ENCODE measurements at places on chromosomes 1 and 21.
A peak's percentile ranks its signal among the peaks of the same experiment; 100 is the strongest.

DNA sequence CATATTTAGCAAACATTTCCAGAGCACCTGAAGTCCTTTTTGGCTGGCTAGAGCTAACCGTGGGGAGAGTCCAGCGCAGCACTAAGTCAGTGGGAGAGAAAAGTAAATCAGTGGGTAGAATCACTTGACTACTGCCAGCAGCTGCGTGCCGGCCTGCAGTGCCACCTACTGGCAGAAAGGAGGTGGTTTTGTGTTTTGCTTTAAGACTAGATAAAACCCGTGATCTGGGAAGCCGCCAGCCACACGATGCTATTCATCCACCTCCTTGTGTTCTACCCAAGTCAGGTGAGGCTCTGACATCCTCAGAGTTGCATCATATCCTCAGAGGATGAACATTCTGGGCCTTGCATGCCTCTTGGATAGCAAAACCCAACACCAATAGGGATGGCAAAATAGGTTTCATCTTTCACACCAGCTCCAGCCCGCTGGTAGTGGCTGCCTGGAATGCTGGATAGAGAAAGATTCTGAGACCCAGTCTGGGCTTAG is 14.1 kb upstream of the HEYL start:
- DNase-seq = peak; percentile 67

DNA sequence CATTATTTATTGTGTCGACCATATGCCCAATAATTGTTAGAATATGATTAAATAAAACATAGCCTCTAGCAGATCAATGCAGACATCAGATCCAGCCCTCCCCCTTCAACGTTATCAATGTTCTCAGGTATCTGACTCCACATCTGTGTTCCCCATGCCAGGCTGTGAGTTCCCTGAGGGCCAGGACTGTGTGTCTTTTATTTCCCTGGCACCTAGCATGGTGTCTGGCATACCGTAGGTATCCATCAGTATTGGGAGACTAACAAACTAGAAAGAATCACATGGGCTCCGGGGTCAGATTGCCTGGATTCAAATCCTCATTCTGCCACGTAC is 48.3 kb downstream of the SDC3 start:
- DNase-seq = no peak

- DNase-seq = no peak
Measured at GRCh38 chr1:184975208-184975870, 1.0 kb upstream of the NIBAN1 start.

- no peak for DNase-seq
Measured at GRCh38 chr1:109733236-109733870, 7.5 kb downstream of the GSTM3 start.

DNA sequence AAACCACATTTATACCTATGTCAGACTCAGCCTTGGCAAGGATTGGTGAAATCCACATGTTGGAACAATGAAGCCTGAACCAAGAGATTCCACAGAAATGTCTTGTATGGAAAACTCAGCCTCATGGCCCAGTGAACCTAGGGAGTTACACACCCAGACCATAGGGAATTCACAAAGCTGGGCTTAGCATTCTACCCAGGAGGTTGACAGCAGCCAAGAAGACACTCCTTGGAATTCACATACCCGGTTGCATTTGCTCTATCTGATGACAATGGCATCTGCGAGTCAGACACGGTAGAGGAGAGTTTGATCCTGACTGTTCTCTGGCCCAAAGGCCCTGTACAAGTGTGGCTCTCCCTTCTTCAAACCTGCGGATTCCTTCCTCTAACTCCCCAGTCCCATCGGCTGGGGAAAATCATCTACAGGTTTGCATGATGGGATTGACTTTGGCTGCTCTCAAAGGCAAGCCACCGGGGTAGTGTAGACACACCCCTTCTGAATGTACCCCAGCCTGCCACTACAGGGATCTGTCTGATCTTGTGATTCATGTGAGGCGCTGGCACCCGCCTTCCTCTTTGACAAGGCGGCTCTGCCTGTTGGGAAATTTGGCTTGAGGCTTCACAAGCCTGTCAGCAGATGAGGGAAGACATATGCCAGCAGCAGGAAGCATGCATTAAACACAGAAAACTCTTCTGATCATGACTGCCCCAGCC is 297.3 kb upstream of the KAZN start:
- no peak for DNase-seq

DNA sequence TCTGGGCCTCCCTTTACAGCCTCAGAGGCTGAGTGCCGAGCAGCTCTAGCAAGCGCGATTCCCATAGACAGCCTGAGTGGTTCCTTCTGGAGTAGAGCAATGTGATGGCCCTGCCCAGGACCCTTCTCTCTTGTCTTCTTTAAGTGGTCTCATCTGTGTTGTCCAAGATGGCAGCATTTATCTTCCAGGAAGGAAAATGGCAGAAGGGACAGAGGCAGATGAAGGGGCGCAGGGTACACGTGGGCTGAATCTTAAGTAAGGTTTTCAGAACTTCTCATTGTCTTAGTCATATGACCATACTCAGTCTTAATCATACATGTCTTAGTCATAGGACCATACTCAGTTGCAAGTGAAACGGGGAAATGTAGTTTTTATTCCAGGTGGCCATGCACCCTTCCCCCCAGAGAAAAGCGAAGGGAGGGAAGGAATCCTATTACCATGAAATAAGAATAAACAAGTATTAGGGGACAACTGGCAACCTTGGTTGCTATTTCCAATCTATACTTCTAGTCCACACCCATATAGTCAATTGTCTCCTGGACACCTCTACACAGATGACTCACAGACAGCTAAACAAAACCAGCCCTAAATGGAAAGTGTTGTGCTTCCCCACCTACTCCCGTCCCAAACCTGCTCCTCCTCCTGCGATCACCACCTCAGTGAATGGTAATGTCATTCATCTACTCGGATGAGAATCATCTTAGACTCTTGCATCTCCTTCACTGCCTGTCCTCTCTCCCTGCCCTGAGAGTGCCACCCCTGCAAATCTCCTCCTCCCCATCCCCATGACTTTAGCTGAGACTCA is 13.3 kb downstream of the OVAAL start:
- DNase-seq = peak; percentile 23

- no peak for DNase-seq
Measured at GRCh38 chr1:97907886-97908285, 12.9 kb downstream of the DPYD start.
